ENCODE measurements at places on chromosomes 11 and 22.

DNA sequence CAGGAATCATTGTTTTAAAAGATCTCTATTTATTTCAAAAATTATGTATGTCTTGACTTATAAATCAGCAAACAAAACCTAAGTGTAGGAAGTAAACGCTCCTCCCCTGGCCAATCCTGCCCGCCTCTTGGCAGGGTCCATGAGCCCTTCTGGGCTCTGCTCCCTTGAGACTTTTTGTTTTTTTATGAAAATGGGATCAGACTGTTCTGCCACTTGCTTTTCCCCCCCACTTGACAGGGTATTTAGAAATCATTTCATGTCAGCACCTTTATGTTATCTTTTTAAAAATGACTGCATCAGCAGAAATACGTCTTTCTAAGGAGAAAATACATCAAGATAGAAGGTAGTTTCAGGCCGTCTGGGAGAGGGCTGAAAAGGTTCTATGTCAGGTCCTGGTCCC is 35.6 kb downstream of the FBLN1 start:
- no peak for DNase-seq

DNA sequence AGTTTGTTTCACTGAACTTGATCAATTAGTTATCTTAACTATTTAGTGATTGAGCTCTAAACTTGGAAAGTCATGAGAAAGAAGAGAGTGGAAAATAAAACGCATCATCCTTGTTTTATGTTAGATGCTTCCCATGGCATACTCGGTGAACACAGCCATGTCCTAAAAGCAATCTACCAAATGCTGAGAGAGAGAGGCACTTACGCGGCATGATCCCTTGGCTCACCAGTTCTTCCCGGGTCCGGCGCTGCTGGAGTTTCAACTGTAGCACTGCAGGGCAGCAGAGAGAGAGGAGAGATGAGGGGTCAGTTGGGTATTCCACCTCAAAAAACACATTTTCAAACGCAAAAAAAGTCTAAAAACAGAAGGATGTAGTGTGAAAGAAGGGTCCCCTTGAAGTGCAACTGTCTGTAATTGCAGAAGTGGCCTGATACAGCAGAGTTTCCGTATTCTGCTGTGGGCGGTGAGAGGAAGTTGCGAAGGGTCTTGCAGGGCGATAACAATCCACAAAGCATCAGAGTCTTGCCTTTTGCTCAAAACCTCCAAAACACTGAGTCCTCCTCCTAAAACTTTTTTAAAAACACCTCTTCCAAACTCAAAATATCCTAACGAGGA is 92.7 kb downstream of the SGSM3 start:
- DNase-seq, result no peak

DNA sequence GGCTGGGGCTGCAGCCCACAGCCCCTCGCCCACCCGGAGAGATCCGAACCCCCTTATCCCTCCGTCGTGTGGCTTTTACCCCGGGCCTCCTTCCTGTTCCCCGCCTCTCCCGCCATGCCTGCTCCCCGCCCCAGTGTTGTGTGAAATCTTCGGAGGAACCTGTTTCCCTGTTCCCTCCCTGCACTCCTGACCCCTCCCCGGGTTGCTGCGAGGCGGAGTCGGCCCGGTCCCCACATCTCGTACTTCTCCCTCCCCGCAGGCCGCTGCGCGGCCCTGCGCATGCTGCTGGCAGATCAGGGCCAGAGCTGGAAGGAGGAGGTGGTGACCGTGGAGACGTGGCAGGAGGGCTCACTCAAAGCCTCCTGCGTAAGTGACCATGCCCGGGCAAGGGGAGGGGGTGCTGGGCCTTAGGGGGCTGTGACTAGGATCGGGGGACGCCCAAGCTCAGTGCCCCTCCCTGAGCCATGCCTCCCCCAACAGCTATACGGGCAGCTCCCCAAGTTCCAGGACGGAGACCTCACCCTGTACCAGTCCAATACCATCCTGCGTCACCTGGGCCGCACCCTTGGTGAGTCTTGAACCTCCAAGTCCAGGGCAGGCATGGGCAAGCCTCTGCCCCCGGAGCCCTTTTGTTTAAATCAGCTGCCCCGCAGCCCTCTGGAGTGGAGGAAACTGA is 731 bp downstream of the GSTP1 start:
- DNase-seq, result no peak

GRCh38 chr11:312092-312816 is 1.6 kb upstream of the IFITM1 start:
- no peak for DNase-seq

Data from kidney glomerular epithelial cell (primary cell).